ENCODE measurements at places on chromosomes 5 and 9.

DNA sequence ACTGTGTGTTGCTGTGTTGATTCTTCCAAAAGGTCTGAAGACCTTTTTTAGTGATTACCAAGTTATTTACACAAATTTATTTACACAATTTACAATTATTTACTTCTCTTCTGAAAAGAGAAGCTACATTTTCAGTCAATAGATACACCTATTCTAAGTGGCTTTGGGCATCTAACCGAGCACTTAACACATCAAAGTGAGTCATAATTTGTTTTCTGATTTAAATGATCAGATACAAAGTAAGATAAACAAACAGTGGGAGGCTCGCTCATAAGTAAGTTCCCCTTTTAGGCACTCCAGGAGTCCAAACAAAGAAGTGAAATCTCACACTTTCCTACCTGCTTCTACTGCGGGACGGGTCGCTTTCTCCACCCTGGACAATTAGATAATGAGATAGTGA is 90.2 kb downstream of the APBA1 start:
- no peaks in the 10 kb centered on the region for H3K4me1 ChIP-seq
- no peak overlapping the region for H3K4me3 ChIP-seq
- H3K27me3 ChIP-seq = no peaks in the 10 kb centered on the region
- H3K36me3 ChIP-seq = no peaks in the 10 kb centered on the region
- H3K27ac ChIP-seq = no peak overlapping the region

GRCh38 chr9:134626571-134627416 is 14.8 kb upstream of the COL5A1 start:
- no peaks in the 10 kb centered on the region for H3K36me3 ChIP-seq
- no peak for DNase-seq
- no peak overlapping the region for H3K4me3 ChIP-seq
- H3K27ac ChIP-seq = no peak overlapping the region

DNA sequence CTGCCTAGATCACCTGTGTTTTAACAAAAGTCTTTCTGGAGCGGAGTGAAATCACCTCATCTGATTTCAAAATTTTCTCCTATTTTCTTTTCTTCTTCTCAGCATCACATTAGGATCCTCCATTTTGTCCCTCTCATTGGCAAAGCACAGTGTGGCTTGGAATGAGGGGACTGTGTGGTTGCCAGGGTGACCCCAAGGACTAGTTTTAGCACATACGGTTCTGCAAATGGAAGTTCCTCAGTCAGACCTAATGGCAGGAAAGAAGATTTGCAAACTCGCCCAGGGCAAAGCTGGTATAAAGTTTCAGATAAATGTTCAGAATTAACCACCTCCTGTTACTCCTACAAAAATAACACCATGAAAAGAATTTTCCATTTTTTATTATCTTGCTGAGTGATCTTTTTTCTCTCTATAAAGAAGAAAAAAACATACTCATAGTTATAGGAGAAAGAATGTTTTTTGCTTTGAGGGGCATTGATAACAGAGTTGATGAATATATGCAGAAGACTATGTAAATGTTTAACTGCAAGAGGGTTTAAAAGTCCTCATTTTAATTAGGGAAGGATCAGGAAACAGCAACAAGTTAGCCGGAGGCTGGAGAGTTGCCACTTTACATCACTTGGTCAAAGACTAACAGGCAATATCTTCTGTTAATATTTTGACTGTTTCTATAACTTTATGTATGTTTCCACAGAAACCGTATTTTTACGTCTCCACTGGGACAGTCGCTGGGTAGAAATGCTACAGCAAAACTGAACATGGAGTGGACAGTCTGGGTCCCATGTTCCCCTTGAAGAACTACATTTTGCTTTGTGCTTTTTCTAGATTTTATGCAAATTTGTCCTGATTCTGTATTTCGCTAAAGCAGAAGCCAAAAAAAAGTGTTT is 257.8 kb downstream of the NR2F1-AS1 start:
- H3K4me1 ChIP-seq = no peaks in the 10 kb centered on the region
- no peaks in the 10 kb centered on the region for H3K36me3 ChIP-seq
- H3K27me3 ChIP-seq = no peaks in the 10 kb centered on the region
- no peak for DNase-seq
- no peak overlapping the region for H3K4me3 ChIP-seq
- no peak overlapping the region for H3K27ac ChIP-seq

DNA sequence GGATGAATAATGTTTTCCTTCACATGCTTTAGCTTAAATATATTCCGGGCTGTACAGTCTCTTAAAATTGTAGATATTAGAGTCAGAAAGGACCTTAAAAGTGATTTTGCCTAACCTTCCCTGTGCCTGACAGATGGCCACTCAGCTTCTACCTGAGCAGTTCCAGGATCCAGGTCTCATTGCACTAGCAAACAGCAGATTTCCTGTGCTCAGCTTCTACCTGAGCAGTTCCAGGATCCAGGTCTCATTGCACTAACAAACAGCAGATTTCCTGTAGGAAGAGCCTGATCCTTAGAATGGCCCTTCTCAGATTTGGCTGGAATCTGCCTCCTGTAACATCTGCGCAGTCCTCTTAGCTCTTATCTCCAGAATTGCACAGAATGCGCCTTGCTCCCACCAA is 219.8 kb downstream of the AOPEP start:
- no peaks in the 10 kb centered on the region for H3K27me3 ChIP-seq
- no peak overlapping the region for H3K4me3 ChIP-seq
- no peaks in the 10 kb centered on the region for H3K36me3 ChIP-seq
- H3K27ac ChIP-seq = no peak overlapping the region
- H3K4me1 ChIP-seq = peaks cover 11% of the 10 kb centered on the region
- no peak for DNase-seq

DNA sequence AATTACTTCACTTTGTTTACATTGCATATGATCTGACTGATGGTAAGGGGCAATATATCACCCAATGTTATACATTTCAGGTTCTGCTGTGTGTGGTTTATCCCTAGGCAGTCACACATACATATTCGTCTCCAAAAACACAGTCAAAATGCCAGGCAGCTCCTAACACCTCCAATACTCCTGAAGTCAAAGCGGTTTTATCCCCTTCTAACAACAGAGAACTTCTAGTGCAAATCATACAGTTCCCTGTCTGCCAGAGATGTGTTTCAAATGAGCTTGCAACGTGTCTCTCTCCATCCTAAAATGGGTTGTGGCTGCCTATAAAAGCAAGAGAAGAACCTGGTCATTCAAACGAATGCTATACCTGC is 328.9 kb downstream of the ELAVL2 start:
- H3K27ac ChIP-seq = no peak overlapping the region
- no peaks in the 10 kb centered on the region for H3K27me3 ChIP-seq
- DNase-seq = no peak
- no peak overlapping the region for H3K4me3 ChIP-seq
- H3K4me1 ChIP-seq = no peaks in the 10 kb centered on the region
- H3K36me3 ChIP-seq = no peaks in the 10 kb centered on the region

DNA sequence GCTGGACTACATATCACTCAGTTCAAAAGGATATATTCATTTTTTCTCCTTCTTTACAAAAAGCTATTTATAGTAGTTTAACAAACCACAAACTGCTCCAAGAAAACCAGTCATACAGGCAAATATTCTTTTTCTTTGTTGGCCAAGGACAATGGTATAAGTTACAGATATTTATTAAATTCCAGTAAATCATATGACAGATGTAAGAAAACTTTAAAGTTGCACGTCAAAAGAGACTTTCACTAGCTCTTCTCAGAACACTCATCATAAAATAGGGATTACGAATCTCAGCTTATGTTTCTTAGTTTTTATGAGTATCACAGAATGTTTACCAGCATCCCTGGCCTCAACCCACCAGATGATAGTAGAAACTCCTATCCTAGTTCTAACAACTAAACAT is 67.2 kb downstream of the ANKRD31 start:
- no peaks in the 10 kb centered on the region for H3K27me3 ChIP-seq
- no peak for DNase-seq
- no peak overlapping the region for H3K27ac ChIP-seq
- H3K4me1 ChIP-seq = no peaks in the 10 kb centered on the region
- H3K36me3 ChIP-seq = no peaks in the 10 kb centered on the region

DNA sequence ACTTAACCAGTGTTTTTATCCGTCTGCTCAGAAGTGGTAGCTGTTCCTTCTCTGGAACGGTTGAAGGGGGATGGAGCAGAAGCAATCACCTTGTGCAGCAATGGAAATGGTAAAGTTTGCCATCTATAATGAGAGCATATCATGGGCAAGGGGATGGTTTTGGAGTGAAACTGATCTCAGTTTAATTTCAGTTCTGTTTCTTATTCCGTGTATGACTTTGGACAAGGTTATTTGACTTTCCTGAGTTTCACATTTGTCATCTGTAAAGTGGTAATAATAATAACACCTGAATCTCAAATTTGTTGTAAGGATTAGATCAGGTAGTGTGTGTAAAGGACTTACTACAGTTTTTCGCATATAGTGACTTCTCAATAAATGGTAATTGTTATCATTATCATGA is 106.1 kb downstream of the PCSK1 start:
- no peaks in the 10 kb centered on the region for H3K27me3 ChIP-seq
- H3K4me1 ChIP-seq = no peaks in the 10 kb centered on the region
- H3K4me3 ChIP-seq = no peak overlapping the region
- no peak overlapping the region for H3K27ac ChIP-seq

DNA sequence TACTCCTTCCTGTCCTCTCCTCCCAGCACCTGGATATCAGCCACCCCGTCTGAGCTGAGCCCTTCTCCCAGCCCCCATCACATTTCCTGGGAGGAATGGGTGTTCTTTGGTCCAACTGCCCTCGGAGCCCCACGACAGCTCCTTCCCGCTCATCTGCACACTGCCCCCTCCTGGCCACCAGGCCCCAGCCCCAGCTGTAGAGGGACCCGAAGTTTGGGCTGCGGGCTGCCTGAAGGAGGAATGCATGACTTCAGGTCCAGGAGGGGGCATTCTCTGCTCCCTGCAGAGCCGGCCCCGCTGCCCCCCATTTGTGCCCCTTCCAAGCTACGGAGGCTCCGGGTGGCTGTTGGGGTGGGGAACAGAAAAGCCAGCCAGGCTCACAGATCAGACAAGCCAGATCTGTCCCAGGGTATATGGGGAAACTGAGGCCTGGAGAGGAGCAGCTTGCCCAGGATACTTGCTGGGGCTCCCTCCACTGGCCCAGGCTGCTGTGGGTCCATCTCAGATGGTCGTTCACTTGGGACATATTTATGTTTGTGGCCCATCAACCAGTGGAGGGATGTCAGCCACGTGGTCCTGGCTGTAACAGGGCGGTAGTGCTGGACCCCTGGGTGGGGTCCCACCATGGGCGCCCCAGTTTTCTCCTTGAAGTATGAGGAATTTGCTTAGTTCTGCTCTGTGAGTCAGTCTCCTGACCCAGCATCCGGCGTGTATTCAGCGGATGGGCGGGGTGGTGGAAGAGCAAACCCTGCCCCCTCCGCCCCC is 33.1 kb downstream of the DAB2IP start:
- no peaks in the 10 kb centered on the region for H3K4me1 ChIP-seq
- H3K4me3 ChIP-seq = no peak overlapping the region
- no peaks in the 10 kb centered on the region for H3K27me3 ChIP-seq

- H3K27ac ChIP-seq = no peak overlapping the region
- no peaks in the 10 kb centered on the region for H3K27me3 ChIP-seq
- DNase-seq = no peak
- peaks cover 9% of the 10 kb centered on the region for H3K4me1 ChIP-seq
- H3K4me3 ChIP-seq = no peak overlapping the region
- no peaks in the 10 kb centered on the region for H3K36me3 ChIP-seq
Observed at GRCh38 chr9:100600521-100601079, 22.7 kb downstream of the CAVIN4 start.

- no peak overlapping the region for H3K4me3 ChIP-seq
- H3K27me3 ChIP-seq = no peaks in the 10 kb centered on the region
- H3K36me3 ChIP-seq = no peaks in the 10 kb centered on the region
- no peaks in the 10 kb centered on the region for H3K4me1 ChIP-seq
- no peak overlapping the region for H3K27ac ChIP-seq
- no peak for DNase-seq
Observed at GRCh38 chr5:17370651-17371050, 127.4 kb upstream of the TAF11L2 start.

GRCh38 chr5:164336906-164337305 is 831.5 kb downstream of the MAT2B start:
- H3K36me3 ChIP-seq = no peaks in the 10 kb centered on the region

GRCh38 chr5:68217528-68217927 is 2.0 kb downstream of the PIK3R1 start:
- peak overlapping the region; percentile 85 for H3K4me3 ChIP-seq
- peaks cover 3% of the 10 kb centered on the region for H3K36me3 ChIP-seq
- no peak for DNase-seq
- H3K4me1 ChIP-seq = peaks cover 46% of the 10 kb centered on the region
- no peak overlapping the region for H3K27ac ChIP-seq
- no peaks in the 10 kb centered on the region for H3K27me3 ChIP-seq

DNA sequence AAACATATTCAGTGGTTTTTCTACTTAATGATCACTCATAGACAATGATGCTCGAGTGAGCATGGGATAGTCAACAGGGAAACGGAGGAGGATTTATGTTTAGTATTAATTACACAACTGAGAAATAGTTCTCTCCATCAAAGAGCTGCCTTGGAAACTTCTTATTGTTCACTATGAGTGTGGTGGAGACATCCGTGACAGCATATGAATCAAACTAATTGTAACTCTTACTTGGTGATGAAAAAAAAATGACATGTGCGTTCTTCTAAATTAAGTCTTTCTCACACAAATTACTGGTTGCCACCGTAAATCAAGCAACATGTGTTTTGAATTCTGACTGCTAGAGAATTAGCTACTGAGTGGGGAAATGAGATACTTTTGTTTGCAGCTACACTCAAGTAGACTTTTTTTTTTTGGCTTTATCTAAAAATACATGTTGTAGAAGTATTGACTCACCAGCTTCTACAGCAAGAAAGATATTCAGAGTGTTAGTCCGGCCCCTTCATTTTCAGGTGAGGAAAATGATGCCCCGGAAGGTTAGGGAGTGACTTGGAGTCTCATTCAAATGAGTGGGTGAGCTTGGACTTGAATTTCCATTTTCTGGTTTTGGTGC is 179.4 kb downstream of the CFAP90 start:
- DNase-seq = no peak
- no peaks in the 10 kb centered on the region for H3K36me3 ChIP-seq
- H3K4me1 ChIP-seq = no peaks in the 10 kb centered on the region
- no peak overlapping the region for H3K4me3 ChIP-seq
- no peaks in the 10 kb centered on the region for H3K27me3 ChIP-seq

- H3K36me3 ChIP-seq = no peaks in the 10 kb centered on the region
- H3K4me3 ChIP-seq = no peak overlapping the region
- no peaks in the 10 kb centered on the region for H3K4me1 ChIP-seq
- no peaks in the 10 kb centered on the region for H3K27me3 ChIP-seq
- no peak overlapping the region for H3K27ac ChIP-seq
Observed at GRCh38 chr9:82597241-82598203, 465.4 kb downstream of the RASEF start.

DNA sequence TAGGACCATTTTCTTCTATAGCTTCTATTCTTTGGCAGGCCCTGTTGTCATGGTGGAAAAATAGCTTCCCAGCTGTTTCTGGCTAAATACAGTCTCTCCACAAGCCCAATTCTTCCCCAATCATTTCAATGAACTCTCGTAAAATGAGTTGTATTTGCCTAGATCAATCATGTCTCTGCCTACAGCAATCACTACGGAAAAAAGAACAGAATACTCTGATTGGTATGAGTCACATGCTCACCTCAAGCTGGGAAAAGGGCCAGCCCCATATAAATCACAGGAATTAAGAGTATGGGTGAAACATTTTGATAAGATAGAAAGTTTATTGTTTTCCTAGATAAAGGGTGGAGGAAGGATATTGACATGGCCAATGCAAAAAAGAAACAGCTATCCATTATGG is 711.4 kb downstream of the EFNA5 start:
- H3K27ac ChIP-seq = no peak overlapping the region
- DNase-seq = no peak
- H3K36me3 ChIP-seq = no peaks in the 10 kb centered on the region
- no peaks in the 10 kb centered on the region for H3K4me1 ChIP-seq

- H3K4me1 ChIP-seq = no peaks in the 10 kb centered on the region
- H3K27ac ChIP-seq = no peak overlapping the region
- no peak for DNase-seq
- no peak overlapping the region for H3K4me3 ChIP-seq
- no peaks in the 10 kb centered on the region for H3K36me3 ChIP-seq
Observed at GRCh38 chr9:27600256-27600655, 27.0 kb upstream of the C9orf72 start.

All from CD8-positive, alpha-beta memory T cell (primary cell).